Progenitor cell of endocrine pancreas (in vitro differentiated cells): ENCODE measurements at places on chromosomes 12 and 14. TPM values are rescaled to one million over a fixed set of nuclear protein-coding genes. Genes with fewer than 3 reads are reported as not detected.
A peak's percentile ranks its signal among the peaks of the same experiment; 100 is the strongest.

DNA sequence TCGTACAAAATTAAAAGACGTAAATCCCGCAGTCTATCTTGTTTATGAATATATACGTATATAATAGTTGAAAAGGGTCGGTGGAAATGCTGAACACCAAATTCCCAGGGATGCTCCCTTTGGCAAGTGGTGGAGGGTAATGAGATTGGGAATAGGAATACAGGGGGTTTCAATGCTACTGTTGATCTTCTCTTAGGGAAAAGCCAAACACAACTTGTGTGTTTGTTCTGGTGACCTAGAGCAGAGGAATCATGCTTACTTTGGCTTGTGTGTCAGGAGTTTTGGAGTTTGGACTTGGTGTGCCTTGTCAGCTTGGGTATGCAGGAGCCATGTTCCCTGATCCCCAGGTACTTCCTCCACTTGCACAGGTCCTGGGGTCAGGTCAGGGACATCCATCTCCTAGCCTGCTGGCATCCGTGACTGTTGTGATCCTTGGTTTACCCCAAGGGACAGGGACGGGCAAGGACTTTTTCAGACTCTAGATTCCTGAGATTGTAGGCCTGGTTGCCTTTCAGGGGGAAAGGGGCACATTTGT, 4.1 kb downstream of the SLC10A1 start:
- no peak overlapping the region for H3K27ac ChIP-seq
- H3K27me3 ChIP-seq, result no peaks in the 10 kb centered on the region
- DNase-seq, result no peak
- H3K4me3 ChIP-seq, result no peak overlapping the region
- no peaks in the 10 kb centered on the region for H3K4me1 ChIP-seq

DNA sequence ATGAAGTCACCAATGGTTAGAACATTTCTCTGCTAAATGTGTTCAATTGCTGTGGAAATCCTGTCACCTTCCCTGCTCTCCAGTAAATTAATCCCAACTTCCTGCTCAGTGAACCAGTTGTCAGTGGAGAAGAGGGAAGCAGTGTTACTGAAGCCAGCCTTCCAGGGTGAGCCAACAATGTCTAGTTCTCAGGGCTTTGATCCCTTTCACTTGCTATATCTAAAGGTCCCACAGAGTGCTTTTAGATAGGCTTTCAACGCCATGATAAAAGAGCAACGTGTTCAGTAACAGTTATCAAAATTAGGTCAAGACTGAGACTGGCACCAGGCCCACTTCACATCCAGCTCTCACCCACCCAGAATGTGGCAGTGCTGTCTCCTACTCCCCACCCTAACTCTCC, 139.7 kb downstream of the KCNH5 start:
- H3K27me3 ChIP-seq, result no peaks in the 10 kb centered on the region
- no peak overlapping the region for H3K4me3 ChIP-seq

DNA sequence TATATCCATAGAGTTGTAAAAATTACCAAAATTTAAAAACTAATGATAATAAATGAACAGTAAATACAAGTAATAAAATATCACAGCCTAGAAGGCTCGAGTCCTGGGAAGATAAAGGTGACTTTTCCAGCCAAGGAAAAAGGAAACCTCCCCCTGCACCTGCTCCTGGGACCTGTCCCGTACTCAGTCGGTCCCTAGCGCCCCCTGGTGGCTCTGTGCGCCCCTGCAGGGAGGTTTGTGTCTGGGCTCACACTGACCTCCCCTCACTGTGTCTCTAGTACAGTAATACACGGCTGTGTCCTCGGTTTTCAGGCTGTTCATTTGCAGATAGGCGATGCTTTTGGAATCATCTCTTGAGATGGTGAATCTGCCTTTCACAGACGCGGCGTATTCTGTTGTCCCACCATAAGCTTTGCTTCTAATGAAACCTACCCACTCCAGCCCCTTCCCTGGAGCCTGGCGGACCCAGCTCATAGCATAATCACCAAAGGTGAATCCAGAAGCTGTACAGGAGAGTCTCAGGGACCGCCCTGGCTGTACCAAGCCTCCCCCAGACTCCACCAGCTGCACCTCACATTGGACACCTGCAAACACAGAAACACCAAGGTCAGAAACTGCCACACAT, 1030.4 kb downstream of the TMEM121 start:
- no peak for DNase-seq
- H3K27ac ChIP-seq, result no peak overlapping the region
- no peaks in the 10 kb centered on the region for H3K4me1 ChIP-seq

Gene MDP1
- 15.2 and 17.7 TPM in 2 replicates for total RNA-seq

DNA sequence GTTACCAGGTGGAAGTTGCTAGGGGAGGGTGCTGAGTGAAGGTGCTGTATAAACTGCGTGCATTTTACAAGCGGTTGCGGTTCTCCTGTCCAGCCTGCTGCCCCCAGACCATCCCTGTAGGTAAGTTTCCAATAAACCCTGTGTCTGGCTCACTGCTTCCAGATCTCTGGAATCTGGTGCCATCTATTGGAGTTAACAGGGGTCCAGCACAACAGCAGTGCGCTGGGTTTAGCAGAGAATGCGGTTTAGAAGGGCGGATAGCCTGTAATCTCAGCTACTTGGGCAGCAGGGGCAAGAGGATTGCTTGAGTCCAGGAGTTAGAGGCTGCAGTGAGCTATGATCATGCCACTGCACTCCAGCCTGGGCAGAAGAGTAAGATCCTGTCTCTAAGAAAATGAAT, 4.9 kb downstream of the AACS start:
- peaks cover 8% of the 10 kb centered on the region for H3K4me1 ChIP-seq
- H3K4me3 ChIP-seq, result no peak overlapping the region
- DNase-seq, result no peak
- no peak overlapping the region for H3K27ac ChIP-seq
- H3K27me3 ChIP-seq, result no peaks in the 10 kb centered on the region

GRCh38 chr14:61756135-61756534, 6.1 kb upstream of the SNAPC1 start:
- H3K4me1 ChIP-seq, result no peaks in the 10 kb centered on the region
- H3K27ac ChIP-seq, result no peak overlapping the region
- no peak overlapping the region for H3K4me3 ChIP-seq
- no peaks in the 10 kb centered on the region for H3K27me3 ChIP-seq
- DNase-seq, result no peak

DNA sequence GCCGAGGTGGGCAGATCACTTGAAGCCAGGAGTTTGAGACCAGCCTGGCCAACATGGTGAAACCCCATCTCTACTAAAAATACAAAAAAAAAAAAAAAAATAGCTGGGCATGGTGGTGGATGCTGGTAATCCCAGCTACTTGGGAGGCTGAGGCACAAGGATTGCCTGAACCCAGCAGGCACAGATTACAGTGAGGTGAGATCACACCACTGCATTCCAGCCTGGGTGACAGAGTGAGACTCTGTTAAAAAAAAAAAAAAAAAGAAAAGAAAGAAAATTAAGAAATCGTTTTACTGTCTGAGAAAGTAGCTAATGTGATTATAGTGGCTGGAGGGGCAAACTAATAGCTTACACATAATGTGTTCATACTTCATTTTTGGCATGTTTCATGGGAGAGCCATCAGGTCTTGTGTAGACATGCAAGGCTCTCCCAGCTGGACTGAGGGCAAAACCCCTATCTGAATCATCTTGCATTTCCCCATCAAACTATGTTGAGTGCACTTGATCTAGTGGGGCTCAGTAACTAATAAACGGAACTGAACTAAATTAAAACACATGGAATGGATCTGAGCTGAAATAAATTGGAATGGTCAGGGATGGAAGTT, 16.2 kb downstream of the KIF21A start:
- H3K4me3 ChIP-seq, result no peak overlapping the region
- peaks cover 4% of the 10 kb centered on the region for H3K4me1 ChIP-seq
- H3K36me3 ChIP-seq, result peaks cover 1% of the 10 kb centered on the region
- no peak for DNase-seq

- peaks cover 9% of the 10 kb centered on the region for H3K4me1 ChIP-seq
- H3K4me3 ChIP-seq, result no peak overlapping the region
- no peak overlapping the region for H3K27ac ChIP-seq
- no peaks in the 10 kb centered on the region for H3K36me3 ChIP-seq
These were observed 89.4 kb upstream of the DIO3 start for GRCh38 chr14:101471723-101472517.

DNA sequence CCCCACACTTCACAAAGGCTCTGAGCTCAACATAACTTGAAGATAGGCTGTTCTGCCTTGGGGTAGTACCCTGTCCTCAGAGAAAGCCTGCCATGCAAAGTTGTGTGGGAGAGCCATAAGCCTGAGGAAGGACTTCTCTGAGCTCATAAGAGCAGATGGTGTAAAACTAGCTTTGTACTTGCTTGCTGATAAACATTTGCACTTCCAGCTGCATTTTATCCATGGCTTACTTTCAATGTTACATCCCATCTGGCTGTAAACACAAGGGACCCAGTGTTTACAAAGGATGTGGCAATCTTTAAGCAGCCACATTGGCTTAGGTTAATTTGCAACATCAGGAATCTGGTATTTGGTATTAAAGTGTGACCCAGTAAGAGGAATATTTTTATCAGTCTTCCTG, 258.1 kb downstream of the IPO8 start:
- no peak for DNase-seq
- no peaks in the 10 kb centered on the region for H3K27me3 ChIP-seq
- peaks cover 15% of the 10 kb centered on the region for H3K4me1 ChIP-seq
- no peak overlapping the region for H3K4me3 ChIP-seq

Gene LTB4R
- total RNA-seq, result 8.4 TPM in 2 replicates

DNA sequence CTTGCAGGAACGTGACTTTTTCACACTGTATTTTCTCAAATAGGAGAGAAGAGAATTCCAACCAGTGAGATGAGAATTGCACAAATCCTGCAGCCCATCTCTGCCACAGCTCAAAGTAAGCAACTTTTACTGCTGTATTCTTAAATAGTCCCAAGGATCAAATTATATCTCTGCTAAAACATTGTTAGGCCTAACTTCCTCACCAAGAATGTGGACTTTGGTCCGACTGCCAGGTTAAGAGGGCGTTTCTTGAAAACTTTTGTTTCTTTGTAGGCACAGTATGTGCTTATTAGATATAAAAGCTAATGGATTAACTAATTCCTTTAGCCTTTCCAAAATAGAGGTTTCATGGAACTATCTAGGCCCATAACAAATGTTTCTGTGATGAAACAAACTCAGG, 61.4 kb upstream of the IFNG-AS1 start:
- peaks cover 12% of the 10 kb centered on the region for H3K4me1 ChIP-seq
- H3K4me3 ChIP-seq, result no peak overlapping the region
- DNase-seq, result no peak

Gene PPP2R5E
- total RNA-seq, result 55.3 and 56.7 TPM in 2 replicates

Gene MYH6
- total RNA-seq, result 0.04 and 0.07 TPM in 2 replicates

DNA sequence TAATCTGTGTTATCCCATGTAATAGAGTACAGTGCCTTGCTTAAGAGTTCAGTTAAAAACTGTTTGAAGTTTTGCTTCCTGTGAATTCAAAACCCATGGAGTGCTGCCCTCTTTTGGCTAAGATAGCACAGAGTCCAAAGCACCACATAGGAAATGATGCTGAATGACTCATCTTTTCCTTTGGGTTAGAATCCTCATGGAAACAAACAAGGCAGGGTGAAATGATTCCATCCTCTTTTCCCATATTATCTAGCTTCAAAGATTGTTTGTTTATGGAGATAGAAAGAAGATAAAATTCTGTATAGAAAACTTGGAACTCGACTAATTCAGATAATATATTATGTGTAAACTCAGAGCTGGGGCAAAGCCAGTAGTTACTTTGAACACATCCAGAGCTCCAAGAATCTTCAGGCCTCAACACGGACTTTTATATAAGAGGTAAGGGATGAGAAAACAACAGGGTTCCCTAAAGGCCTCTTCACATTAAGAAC, 87.4 kb downstream of the OTOGL start:
- H3K4me3 ChIP-seq, result no peak overlapping the region
- peaks cover 5% of the 10 kb centered on the region for H3K27me3 ChIP-seq
- no peak for DNase-seq

GRCh38 chr12:78406828-78407227, 457.7 kb upstream of the SYT1 start:
- no peak for DNase-seq
- no peaks in the 10 kb centered on the region for H3K27me3 ChIP-seq
- H3K27ac ChIP-seq, result no peak overlapping the region
- H3K36me3 ChIP-seq, result no peaks in the 10 kb centered on the region

DNA sequence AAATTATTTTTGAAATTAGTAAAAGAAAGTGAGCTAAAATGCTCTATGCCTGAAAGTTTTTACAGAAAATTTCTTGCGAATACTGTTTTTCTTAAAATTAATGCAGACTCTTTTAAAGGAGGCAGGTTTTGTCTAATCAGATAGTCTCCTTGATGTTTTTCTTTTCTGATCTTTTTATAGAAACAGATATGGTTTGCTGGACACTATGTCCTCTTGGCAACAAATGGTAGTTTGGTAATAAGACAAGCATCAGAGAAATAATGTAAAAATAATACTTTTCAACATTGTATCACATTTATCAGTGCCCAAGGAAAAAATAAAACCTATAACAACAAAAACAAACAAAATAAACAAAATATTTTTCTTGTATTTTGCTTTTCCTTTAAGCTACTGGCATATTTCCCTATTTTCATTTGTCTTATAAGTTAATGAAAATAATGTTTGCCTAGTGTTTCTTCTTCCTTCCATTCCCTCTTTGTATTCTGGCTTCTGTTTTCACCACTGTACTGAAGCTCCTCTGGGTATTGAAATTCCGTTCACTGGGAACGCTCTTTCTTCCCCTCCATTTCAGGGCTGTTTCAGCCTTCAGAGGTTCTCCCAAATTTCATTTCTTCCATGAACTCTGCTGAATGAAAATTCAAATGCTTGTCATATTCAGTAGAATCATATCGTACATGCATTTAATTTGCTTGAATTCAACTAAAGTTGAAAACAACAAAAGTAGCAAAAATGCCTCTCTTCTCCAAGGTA, 115.3 kb downstream of the TRMT5 start:
- no peak overlapping the region for H3K4me3 ChIP-seq
- no peaks in the 10 kb centered on the region for H3K27me3 ChIP-seq
- H3K27ac ChIP-seq, result no peak overlapping the region
- H3K36me3 ChIP-seq, result no peaks in the 10 kb centered on the region
- peaks cover 14% of the 10 kb centered on the region for H3K4me1 ChIP-seq

- H3K4me1 ChIP-seq, result peaks cover 2% of the 10 kb centered on the region
- no peak for DNase-seq
- peak overlapping the region; percentile 8 for H3K27ac ChIP-seq
- H3K36me3 ChIP-seq, result no peaks in the 10 kb centered on the region
These were observed 1517.0 kb downstream of the AACS start for GRCh38 chr12:126582231-126582630.

- no peaks in the 10 kb centered on the region for H3K4me1 ChIP-seq
- no peak overlapping the region for H3K4me3 ChIP-seq
- no peak overlapping the region for H3K27ac ChIP-seq
- H3K36me3 ChIP-seq, result peaks cover 28% of the 10 kb centered on the region
- H3K27me3 ChIP-seq, result no peaks in the 10 kb centered on the region
- no peak for DNase-seq
These were observed 28.5 kb downstream of the KLC1 start for GRCh38 chr14:103657471-103657870.

Gene AMN
- 2.5 and 3.0 TPM in 2 replicates for total RNA-seq

DNA sequence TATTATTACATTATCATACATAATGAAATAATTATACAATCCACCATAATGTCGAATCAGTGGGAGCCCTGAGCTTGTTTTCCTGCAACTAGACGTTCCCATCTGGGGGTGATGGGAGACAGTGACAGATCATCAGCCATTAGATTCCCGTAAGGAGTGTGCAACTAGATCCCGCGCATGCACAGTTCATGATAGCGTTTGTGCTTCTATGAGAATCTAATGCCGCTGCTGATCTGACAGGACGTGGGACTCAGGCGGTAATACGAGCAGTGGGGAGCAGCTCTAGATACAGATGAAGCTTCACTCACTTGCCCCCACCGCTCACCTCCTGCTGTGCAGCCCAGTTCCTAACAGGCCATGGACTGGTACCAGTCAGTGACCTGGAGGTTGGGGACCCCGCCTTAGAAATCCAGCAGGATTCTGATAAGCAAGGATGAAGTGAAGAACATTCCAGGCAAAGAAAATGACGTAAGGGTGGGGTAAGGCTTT, 204.6 kb downstream of the ETV6 start:
- no peak overlapping the region for H3K4me3 ChIP-seq
- H3K27ac ChIP-seq, result no peak overlapping the region
- peaks cover 21% of the 10 kb centered on the region for H3K4me1 ChIP-seq
- no peak for DNase-seq
- no peaks in the 10 kb centered on the region for H3K27me3 ChIP-seq
- peaks cover 35% of the 10 kb centered on the region for H3K36me3 ChIP-seq
